ENCODE measurements at places on chromosomes 6 and 20.

DNA sequence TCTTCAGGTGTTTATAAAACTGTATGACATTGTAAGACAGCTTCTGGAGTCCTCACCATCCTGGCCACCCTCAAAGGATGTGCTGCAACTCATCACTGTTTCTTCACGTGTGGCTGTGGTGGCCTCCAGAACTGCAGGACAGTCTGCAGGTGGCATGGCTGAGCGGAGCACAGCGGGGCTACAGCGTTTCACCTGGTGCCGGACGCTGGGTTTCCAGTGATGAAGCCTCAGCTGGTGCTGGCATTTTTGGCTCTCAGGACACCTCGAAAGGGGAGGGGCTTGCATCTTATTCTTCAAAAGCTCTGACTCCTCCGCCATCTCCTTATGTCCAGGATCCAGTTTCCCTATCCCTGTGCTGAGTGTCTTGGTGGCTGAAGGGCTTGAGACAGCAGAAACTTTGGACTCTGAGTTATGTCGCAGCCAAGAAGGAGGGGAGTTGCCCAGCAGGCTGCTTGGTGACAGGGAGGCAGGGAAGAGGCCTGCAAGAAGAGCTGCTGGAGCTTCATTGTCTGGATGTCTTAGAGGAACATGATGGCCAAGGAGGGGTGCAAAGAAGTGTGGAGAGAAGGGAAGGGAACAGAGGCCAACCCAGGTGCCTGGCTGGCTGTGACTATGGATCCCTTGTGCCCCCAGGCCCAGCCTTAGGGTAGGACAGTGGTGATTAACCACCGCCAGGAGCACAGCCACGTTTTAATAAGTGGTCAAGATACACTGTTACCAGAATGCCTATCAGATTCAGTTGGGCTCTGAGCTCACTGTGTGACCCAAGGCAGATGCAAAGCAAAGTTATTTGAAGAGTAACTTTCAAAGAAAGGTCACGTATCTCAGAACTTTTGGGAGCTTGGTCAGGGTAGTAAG is 58.7 kb downstream of the GTF2H5 start:
- H3K4me1 ChIP-seq = peaks cover 6% of the 10 kb centered on the region
- H3K4me3 ChIP-seq = no peak overlapping the region
- no peaks in the 10 kb centered on the region for H3K36me3 ChIP-seq

DNA sequence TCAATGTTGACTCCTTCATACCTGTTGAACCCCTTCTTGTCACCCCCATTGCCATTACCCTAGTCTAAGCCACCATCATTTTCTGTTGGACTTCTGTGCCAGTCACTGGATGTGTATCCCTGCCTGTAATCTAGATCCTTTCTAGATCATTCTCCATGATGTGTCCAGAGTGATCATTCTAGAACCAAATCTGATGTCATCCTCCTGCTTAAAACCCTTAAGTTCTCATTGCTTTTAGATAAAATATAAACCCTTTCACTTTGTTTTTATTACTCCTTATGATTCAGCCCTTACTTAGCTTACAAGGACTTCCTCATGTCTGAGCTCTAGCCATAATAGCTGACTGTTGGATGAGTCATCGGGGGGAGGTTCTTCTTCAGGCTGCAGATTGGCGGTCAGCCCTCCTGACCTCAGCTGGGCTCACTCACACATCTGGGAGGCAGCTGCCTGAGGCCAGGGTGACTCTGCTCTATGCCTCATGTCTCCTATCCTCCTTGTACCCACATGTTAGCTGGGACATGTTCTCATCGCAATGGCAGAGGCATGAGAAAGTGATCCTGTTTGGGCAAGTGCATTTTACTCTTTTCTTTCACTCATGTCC is 287.6 kb downstream of the ESR1 start:
- no peak overlapping the region for H3K27ac ChIP-seq
- no peak overlapping the region for H3K4me3 ChIP-seq
- DNase-seq = no peak
- H3K4me1 ChIP-seq = no peaks in the 10 kb centered on the region

GRCh38 chr6:38571721-38572120 is 68.0 kb downstream of the BTBD9 start:
- no peak for DNase-seq
- no peaks in the 10 kb centered on the region for H3K27me3 ChIP-seq
- H3K36me3 ChIP-seq = peaks cover 4% of the 10 kb centered on the region
- H3K4me3 ChIP-seq = no peak overlapping the region
- no peak overlapping the region for H3K27ac ChIP-seq

GRCh38 chr6:157650801-157651200 is 172.2 kb upstream of the SNX9 start:
- no peak overlapping the region for H3K4me3 ChIP-seq
- peaks cover 9% of the 10 kb centered on the region for H3K36me3 ChIP-seq
- H3K27me3 ChIP-seq = peaks cover 2% of the 10 kb centered on the region

DNA sequence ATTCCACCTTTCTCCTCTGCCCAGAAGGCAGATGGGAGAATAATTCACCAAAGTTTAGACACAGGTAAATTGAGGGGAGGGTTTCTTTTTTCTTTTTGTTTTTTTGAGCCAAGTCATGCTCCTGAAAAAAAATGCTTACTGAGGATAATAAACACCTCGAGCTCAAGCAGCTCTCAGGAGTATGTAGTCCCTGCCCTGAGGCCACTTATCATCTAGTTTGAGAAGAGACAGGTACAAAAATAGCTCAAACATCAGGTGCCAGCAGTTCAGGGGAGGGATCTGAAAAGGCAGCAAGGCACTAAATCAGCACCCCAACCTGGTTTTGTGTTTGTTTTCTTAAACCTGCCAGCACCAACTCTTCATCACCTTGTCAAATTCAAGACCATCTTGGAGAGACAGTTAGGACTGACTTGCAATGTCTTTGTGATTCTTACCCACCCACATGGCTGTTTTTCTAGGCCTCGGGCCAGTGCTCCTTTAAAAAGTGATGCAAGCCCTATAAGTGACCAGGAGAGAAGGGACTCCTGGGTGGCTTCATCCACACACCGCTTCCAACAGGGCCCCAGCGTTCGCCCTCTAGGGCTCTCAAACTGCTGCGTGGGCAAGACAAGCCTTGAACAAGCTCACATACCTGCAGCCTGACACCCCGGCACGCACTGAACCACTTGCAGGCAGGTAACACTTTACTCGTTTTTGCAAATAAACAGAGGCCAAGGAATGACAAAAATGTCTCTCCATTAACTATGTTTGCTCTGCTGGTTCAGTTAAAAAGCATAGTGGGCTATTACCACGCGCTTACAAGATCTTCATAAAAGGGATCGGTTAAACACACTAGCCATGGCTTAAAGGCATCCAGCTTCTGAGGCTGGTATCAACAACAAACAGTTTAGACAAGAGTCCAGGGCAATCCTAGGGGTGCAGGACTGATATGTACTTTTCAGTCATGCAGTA is 13.9 kb downstream of the JAG1 start:
- no peaks in the 10 kb centered on the region for H3K27me3 ChIP-seq
- no peak overlapping the region for H3K4me3 ChIP-seq
- H3K36me3 ChIP-seq = peaks cover 50% of the 10 kb centered on the region
- H3K4me1 ChIP-seq = peaks cover 73% of the 10 kb centered on the region

DNA sequence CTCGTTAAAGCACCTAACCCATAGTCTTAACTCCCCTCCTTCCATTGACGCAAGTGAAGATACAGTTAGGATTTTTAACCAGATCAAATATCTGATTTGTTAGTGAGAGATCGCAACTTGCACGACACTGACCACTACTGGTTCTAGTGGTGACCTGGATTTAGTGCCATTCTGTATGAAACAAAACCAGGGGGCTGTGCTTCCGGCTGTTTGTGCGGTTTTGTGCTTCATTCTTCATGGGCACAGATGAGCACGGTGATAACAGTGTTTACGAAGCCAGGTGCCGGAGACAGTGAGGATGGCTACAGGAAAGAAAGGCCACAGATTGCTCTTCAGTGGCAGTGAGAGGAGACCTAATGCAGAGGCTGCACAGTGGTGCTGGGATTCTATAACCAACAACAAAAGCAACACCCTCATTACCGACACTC is 75.5 kb downstream of the NOL4L start:
- H3K27me3 ChIP-seq = no peaks in the 10 kb centered on the region
- peaks cover 43% of the 10 kb centered on the region for H3K4me1 ChIP-seq
- peak overlapping the region; percentile 97 for H3K27ac ChIP-seq
- no peak for DNase-seq

GRCh38 chr20:45019027-45019761 is 52.9 kb downstream of the STK4 start:
- peaks cover 3% of the 10 kb centered on the region for H3K27me3 ChIP-seq
- peaks cover 4% of the 10 kb centered on the region for H3K36me3 ChIP-seq
- H3K4me3 ChIP-seq = no peak overlapping the region
- DNase-seq = no peak
- peaks cover 45% of the 10 kb centered on the region for H3K4me1 ChIP-seq

DNA sequence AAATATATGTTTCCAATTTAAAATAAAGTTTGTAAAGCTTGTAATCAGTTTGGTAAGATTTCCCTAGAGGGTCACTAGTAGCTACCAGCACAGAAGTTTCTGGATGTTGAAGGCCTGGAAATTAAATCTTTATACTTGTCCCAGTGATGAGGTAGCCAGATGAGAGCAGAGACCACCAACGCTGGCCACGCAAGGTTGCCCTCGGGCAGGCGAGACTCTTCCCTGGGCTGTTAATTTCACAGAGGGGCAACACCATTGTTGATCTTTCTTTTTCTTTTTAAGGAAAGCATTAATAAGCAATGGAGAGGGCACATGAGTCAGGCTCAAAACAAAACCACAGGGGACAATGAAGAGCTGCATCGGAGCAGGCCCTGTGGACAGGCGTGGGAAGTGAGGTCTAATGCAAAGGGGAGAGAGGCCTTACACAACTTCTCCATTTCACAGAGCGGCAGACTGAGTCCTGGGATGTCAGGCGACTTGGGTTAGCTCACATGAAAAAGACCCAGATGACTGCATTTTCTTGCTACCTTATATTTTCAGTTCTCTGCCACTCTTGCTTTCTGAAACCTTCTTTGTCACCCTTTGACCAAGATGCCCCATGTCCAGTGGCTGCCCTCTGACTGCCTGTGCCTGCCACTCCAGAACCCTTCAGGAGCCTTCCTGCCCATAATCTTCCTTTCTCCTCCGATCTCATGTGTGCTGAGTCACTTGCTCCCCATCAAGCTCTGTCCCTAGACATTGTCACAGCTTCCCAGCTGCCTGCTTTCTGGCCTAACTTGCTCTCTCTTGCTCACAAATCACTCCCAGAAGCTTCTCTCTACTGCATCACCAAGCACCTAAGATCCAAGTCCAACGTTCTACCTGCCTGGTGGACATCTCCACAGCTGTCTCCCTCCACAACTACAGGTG is 107.7 kb upstream of the CDYL start:
- H3K4me1 ChIP-seq = no peaks in the 10 kb centered on the region
- no peak overlapping the region for H3K4me3 ChIP-seq
- no peaks in the 10 kb centered on the region for H3K36me3 ChIP-seq
- H3K27ac ChIP-seq = no peak overlapping the region
- H3K27me3 ChIP-seq = no peaks in the 10 kb centered on the region

GRCh38 chr6:100160930-100161329 is 166.9 kb upstream of the MCHR2 start:
- no peak overlapping the region for H3K4me3 ChIP-seq
- H3K27ac ChIP-seq = no peak overlapping the region
- peaks cover 14% of the 10 kb centered on the region for H3K4me1 ChIP-seq
- no peak for DNase-seq

- H3K27me3 ChIP-seq = peaks cover 7% of the 10 kb centered on the region
- H3K27ac ChIP-seq = no peak overlapping the region
- no peaks in the 10 kb centered on the region for H3K36me3 ChIP-seq
- no peak overlapping the region for H3K4me3 ChIP-seq
Observed at GRCh38 chr6:13428583-13429405, 58.6 kb downstream of the GFOD1 start.

DNA sequence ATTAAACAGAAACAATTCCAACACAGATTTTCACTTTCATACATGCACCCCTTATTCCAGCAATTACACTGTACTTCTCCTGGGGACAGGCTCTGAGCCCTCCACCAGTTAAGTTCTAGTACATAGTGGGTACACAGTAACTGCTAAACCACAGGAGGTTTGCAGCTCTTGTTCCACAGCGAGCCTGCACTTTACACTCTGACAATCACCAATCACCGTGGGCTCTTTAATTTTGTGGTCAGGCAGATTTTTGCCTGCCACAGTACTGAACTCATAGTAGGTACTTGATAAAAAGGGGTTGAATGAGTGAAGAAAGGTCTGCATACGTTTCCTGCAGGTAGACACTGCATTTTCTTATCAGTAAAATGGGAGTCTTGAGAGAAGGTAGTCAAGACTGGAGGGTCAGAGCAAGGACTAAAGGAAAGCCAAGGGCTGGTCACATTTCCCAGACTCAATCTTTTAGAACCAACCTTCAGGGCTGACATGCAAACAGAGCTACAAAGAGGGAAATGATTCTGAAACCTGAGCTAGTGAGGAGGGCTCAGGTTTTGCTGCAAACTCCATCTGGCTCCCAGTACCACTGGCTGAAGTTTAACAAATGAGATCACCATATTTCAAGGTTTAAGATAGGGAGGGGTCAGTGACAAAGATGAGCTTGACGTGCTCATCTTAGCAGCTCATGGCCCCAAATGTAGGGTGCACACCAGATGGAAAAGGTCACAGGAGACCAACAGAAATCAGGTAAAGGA is 404.6 kb downstream of the BTBD9 start:
- no peaks in the 10 kb centered on the region for H3K4me1 ChIP-seq
- no peak overlapping the region for H3K27ac ChIP-seq
- no peaks in the 10 kb centered on the region for H3K36me3 ChIP-seq

DNA sequence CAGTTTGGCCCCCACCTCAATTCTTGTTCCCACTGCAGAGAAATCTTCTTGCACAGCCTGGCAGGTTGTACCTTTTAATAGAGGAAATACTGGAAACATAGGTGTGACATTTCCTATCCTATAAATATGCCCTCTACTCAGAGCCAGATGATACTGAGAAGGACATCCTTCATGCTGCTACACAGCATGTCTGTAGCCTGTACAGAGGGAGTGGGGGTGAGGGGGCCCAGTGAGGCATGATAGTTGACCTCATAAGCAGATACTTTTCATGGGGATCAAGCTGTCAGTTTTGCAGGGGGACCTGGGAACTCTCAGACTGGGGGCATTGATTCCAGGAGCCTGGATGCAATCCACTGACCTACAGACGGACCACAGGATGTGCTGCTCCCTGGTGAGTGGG is 96.2 kb upstream of the TOP1 start:
- H3K4me1 ChIP-seq = no peaks in the 10 kb centered on the region
- H3K4me3 ChIP-seq = no peak overlapping the region
- H3K27me3 ChIP-seq = peaks cover 37% of the 10 kb centered on the region
- DNase-seq = no peak

- H3K36me3 ChIP-seq = no peaks in the 10 kb centered on the region
- no peaks in the 10 kb centered on the region for H3K4me1 ChIP-seq
- H3K27me3 ChIP-seq = peaks cover 2% of the 10 kb centered on the region
- no peak for DNase-seq
- H3K27ac ChIP-seq = no peak overlapping the region
- no peak overlapping the region for H3K4me3 ChIP-seq
Observed at GRCh38 chr20:24913076-24913628, 35.9 kb upstream of the CST7 start.

DNA sequence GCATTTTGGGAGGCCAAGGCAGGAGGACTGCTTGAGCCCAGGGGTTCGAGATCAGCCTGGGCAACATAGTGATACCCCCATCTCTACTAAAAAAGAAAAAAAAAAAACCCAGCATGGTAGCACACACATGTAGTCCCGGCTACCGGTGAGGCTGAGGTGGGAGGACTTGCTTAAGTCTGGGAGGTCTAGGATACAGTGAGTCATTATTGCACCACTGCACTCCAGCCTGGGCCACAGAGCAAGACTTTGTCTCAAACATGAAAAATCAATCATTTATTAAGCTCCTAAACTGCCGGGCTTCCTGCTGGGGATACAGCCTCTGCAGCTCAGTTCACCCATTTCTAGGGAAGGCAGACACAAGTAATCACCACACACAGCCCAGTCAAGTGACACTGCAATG is 7.3 kb upstream of the USP45 start:
- no peak overlapping the region for H3K27ac ChIP-seq
- peak overlapping the region; percentile 30 for H3K4me3 ChIP-seq
- DNase-seq = no peak
- peaks cover 8% of the 10 kb centered on the region for H3K4me1 ChIP-seq
- H3K27me3 ChIP-seq = no peaks in the 10 kb centered on the region
